ENCODE measurements at places on chromosomes 11 and 22.
A peak's percentile ranks its signal among the peaks of the same experiment; 100 is the strongest.

GRCh38 chr11:100908746-100909145, 220.9 kb downstream of the PGR start:
- no peak for DNase-seq

DNA sequence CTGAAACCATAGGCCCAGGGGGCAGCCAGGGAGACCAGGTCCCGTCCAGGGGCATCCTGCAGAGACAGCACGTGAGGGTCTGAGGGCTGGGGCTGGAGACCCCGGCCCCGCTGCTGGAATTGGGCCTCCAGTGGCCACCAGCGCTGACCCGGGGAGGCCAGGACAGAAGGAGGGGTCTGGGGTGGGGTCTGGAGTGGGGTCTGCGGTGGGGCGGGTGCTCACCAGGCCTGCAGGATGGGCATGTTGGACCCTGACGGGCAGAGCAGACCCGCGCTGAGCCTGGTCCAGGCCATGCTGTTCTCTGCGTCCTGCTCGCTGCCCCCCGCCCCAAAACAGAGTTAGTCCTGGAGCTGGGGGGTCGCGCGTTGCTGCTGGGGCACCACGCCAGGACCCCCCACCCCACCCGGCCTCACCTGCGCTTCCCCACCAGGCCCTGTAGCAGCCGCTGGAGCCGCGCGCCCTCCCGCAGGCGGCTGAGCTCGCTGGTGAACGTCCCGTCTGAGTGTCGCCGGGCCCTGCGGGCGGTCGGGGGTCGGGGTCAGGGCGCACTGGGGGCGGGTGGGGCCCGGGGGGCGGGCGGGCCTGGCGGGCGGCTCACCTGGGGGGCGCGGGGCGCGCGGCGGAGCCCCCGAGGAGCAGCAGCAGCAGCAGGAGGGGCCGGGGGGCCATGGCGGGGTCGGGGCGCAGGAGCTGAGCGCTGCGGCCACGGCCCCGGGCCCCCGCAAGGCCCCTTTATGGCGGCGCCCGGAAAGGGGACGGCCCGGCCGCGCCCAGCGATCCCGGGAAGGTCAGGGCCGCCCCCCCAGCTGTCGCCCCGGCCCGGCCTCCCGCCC, at the start of gene SCT:
Gene SCT (minus strand): TSS at position 707 of the 833 bp plus-strand sequence. CDS start 38 bp downstream, at position 669.
- no peak for DNase-seq

DNA sequence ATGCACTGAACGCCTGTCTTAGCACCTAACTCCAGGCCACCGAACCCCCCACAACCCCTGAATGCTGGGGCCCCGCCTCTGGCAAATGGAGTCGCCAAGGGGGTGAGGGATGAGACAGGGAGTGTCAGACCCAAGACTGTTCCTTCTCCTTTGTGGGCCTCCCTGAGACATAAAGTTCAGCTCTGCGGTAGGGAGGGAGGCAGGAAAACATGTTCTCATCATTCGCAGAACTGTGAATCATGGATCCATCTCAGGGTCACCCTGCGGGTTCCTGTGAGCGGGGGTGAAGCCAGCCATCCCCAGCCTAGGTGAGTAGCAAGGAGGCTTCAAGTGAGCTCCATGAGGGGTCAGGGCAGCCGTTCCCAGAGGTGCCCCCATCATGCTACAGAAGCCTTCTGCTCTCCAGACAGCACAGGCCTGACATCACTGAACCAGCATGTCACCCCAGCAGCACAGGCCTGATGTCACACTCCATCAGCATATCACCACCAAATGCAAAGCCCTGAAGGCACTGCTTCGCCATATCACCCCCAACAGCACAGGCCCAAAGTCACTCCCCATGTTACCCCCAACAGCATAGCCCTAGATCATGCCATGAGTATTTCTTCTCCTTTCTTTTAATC, 27.2 kb downstream of the TMPRSS6 start:
- DNase-seq: no peak

GRCh38 chr11:108586600-108586999, 7.0 kb downstream of the EXPH5 start:
- DNase-seq: peak; percentile 88

DNA sequence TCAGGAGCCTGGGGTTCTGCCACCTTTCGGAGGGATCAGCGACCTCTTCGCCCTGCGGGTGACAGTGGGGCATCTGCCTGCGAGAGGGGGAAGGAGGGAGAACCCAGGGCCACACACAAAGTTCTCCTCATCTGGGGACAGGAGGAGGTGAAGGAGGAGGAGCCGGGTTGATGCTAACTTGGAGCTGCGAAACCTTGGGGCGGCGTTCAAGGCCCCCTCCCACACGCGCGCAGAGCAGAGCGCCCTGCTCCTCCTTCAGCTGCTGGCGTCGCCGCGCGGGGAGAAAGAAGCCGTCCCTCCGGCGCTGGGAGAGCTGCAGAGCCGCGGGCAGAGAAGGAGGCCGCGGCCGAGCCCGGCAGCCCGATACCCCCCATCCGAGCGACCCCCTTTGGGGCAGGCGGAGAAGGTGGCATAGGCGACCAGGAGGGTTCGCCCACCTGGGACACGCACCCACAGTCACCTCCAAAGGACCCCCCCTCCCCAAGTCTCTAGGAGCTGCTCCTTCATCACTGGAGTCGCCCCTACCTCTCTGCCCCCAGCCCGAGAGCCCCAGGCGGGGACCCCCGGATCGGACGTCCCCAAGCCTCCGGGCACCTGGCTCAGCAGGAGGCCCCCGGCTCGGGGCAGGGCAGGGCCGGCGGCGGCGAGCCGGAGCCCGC, at the start of gene RASD2:
Gene RASD2 (plus strand): TSS at position 237 of the 659 bp plus-strand sequence. CDS start 5,979 bp downstream, outside the sequence.
- peak; percentile 55 for DNase-seq

- no peak for DNase-seq
Measured at GRCh38 chr11:117382746-117383145, 55.1 kb downstream of the CEP164 start.

DNA sequence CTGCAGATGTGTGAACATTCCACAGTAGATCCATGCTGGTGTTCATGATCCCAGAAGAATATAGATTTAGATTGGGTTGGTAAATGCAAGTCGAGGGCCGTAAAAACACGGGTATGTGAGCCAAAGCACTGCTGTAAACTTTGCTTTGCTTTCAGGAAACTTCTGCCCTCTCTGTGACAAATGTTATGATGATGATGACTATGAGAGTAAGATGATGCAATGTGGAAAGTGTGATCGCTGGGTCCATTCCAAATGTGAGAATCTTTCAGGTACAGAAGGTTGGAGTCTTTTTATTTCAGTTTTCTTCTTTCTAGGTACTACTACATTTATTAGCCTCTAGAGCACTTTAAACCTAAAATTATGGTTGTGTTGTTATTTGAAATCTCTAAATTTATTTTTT, 36.2 kb upstream of the TTC36 start:
- no peak for DNase-seq

GRCh38 chr11:31943056-31943780, 132.1 kb upstream of the PAX6 start:
- no peak for DNase-seq

GRCh38 chr11:105244160-105244825, 104.7 kb upstream of the CARD18 start:
- no peak for DNase-seq

- DNase-seq: peak; percentile 21
Measured at GRCh38 chr11:86395061-86395551, 20.4 kb downstream of the CCDC81 start.

DNA sequence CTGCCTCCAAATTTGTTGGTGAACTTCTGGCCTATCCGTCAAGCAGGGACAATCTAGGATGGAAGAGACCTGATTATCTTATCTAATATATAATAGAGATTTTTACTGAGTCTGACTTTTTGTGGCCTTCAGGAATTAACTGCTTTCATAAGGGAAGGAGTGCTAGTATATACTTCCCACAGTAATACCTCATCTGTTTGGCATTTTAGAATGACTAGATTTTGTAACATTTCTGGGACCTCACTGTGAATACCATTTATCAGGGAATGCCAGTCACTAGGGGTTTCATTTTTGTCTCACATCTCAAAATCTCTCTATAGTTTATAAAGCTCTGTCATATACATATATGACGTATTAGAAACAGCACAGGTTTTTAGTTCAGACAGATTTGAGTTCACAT, 114.3 kb downstream of the INSC start:
- DNase-seq: no peak

DNA sequence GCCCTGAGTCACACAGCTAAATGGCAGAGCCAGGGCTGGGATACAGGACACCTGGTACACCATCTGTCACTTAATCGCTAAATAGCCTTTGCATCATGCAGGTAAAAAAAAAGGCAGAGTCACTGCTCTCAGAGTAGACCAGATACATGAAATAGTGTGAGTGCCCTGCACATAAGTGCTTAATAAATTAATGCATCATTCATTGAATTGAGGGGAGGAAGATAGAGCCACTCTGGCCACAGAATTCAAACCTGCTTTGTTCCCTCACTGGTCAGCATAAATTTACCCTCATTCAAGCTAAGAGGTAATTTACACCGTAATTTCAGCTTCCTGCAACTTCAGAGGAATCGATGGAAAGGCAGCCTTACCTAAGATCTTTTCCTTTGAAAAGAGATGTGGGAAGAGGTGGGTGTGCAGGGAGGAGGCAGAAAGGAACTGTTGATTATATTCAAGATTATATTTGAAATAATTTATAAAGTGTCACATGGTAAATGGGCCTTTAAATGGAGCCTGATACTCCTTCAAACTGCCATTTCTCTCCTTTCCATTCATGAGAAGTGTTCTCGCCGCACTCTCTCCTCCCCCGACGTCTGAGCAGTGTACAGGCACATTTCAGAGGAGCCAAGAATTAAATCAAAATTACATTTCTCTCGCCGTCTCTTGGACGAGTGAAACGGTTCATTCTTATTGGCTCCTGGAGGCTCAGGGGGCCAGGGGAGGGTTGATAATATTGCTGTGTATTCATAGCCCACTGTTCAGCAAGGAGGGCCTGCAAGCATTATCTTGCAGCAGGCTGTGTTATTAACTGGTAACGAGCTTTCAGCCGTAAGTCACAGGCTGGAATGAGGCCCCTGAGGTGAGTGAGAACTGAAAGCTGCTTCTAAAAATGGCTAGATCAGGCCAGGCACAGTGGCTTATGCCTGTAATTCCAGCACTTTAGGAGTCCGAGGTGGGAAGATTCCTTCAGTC, 52.2 kb upstream of the HMGXB4 start:
- no peak for DNase-seq

GRCh38 chr11:120284272-120284671, 40.8 kb upstream of the TLCD5 start:
- peak; percentile 36 for DNase-seq

GRCh38 chr11:75510004-75510722, 15.6 kb downstream of the GDPD5 start:
- DNase-seq: peak; percentile 34

- no peak for DNase-seq
Measured at GRCh38 chr11:132206993-132207392, 836.6 kb downstream of the NTM start.

GRCh38 chr11:99020352-99021225, at the start of gene CNTN5:
TSS of gene CNTN5 (plus strand) at chr11:99020949.
- DNase-seq: peak; percentile 88

GRCh38 chr22:47593911-47594311, 831.5 kb downstream of the TBC1D22A start:
- no peak for DNase-seq

GRCh38 chr22:48362721-48363404, 1464.8 kb downstream of the BRD1 start:
- DNase-seq: no peak

DNA sequence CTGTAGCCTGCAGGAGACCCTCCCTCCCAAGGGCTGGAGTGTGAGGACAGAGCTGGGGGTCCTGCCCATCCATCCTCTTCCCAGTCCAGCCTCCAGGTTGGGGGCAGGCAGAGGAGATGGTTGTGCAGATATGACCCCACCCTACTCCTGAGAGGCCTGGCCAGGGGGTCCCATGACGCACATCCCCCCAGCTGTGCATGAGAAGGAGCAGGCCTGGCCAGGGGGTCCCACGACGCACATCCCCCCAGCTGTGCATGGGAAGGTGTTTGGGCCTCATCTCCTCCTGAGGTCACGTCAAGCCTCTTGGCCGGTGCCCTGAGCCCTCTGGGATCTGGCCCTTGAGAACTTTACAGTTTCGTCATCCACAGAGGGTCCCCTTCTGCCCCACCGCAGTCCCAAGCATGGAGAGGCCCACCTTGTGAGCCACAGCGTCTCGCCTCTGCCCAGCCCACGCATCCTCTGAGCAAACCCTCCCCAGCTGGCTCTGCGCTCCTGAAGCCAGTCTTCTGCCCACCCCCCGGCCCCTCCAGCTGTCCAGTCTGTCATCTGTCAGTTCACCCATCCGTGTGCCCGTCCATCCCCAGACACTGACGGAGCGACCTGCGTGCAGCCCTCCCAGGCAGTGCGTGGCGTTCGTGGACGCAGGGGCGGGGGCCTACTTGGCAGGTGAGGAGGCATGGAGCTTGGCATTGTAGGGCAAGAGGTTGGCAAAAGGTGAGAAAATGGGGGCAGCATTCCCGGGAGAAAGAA, 2.3 kb downstream of the ANO9 start:
- DNase-seq: no peak

- DNase-seq: no peak
Measured at GRCh38 chr11:15523543-15523942, 408.8 kb downstream of the INSC start.

DNA sequence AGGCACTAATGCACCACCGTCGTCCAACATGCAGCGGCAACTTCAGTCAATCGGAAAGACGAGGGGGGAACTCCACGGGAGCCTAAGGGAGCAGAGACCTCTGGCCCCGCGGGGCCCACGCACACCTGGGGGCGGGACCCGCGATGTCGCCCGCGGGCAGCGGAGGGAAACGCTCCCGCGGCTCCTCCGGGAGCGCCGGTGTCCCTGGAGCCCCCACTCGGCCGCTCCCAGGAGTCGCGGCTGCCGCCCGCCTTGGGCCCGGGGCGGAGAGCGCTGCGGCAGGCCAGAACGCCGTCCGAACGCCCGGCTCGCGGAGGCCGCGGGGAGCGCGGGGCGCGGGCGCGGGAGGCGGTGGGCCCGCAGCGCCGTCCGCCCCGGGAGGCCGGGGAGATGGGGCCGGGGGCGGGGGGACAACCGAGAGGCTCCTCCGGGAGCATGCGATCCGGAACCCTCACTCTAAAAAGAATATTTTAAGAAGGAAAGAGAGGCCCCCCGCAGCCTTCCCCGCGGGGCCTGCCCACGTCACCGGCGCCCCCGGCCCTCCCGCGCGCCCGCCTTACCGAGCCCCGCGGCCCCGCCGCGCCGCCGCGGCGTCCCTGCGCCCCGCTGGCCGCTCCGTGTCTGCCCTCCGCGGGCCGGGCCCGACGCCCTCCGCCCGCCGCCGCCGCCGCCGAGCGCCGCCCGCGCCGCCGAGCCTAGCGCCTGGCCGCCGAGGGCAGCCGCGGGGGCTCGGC, 86.6 kb upstream of the ARHGAP32 start:
- peak; percentile 65 for DNase-seq

- DNase-seq: no peak
Measured at GRCh38 chr11:9528573-9529333, 44.7 kb upstream of the WEE1 start.

GRCh38 chr11:67674442-67674871, at the start of gene ALDH3B2:
TSS of gene ALDH3B2 (minus strand) at chr11:67674623. CDS start at chr11:67666935, 7,688 bp downstream.
- DNase-seq: peak; percentile 93

GRCh38 chr11:288478-289397, at the start of gene PGGHG:
TSS of gene PGGHG (plus strand) at chr11:289126. CDS start at chr11:289817, 691 bp downstream.
- peak; percentile 85 for DNase-seq

DNA sequence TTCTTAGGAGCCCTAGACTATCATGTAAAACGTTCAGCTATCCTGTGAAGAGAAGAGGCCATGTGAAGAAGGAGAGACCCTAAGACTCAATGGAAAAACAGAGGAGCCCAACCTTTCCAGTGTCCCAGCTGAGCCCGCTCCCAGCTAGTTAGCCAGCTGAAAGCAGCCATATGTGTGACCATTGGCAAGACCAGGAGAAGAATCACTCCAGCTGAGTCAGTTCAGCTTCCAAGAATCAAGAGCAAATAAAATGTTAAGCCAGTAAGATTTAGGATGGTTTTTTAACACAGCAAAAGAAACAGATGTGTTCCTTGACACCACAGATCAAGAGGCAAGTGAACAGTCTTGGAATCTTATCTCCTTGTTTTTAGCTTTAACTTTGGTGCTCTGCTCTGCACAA, 108.0 kb downstream of the CCDC81 start:
- DNase-seq: no peak
